ENCODE measurements at places on chromosomes 1 and 21.

DNA sequence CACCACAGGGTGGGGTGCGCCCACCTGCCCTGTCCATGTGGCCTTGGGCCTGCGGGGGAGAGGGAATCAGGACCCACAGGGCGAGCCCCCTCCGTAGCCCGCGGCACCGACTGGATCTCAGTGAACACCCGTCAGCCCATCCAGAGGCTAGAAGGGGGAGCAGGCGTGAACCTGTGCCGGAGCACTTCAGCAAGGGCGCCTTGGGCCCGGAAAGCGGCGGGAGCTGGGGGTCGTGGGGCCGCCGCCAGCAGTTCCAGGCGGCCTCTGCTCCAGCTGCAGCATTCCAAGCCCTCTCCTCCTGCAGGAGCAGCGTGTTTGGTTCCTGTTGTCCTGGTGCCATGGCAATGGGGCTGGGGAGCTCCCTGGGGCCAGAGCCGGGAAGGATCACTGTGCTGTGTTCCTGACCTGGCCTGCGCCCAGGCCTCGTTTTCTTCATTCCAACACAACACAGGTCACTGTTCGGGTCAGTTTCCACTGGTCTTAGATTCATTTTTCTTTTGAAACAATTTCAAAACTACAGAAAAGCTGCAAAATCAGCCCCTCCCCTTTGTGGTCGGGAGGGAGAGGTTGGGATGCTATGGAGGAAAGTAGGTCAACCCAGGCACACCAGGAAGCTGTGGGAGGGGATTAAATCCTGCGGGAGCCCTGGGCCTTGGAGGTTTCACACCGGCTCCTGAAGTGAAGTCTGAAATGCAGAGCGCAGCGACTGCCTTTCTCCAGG, 18.8 kb downstream of the SLX9 start:
- peak; percentile 92 for DNase-seq

- DNase-seq, result no peak
These were observed 21.1 kb downstream of the HUNK start for GRCh38 chr21:31893851-31894415.

- DNase-seq, result no peak
These were observed 10.2 kb upstream of the CACHD1 start for GRCh38 chr1:64459743-64460142.

- DNase-seq, result peak; percentile 72
These were observed 90.2 kb upstream of the TSPAN2 start for GRCh38 chr1:115179397-115180079.

GRCh38 chr1:87170931-87171598, 157.6 kb upstream of the LMO4 start:
- DNase-seq, result no peak

- no peak for DNase-seq
These were observed 1.1 kb downstream of the TTC3 start for GRCh38 chr21:37074197-37074510.

- DNase-seq, result no peak
These were observed 164.8 kb downstream of the PPIAL4G start for GRCh38 chr1:148318123-148318903.

DNA sequence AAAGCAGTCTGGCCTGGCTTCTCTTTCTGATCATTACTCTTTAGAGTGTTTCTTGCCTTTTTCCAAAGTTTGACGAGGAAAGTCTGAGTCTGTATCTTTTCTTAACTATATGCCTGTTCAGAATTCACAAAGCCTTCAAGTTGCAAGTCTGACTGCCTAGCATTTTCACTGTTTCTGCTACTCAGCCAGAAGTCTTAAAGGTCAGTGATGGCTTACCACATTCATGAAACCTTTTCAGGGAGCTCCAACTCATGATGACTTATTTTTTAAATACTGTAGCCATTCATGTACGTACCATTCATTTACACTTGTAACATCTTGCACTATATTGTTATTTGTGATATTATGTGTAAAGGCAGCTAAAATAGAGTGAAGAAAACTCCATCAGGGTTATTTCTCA, 58.2 kb downstream of the TNFSF4 start:
- no peak for DNase-seq

DNA sequence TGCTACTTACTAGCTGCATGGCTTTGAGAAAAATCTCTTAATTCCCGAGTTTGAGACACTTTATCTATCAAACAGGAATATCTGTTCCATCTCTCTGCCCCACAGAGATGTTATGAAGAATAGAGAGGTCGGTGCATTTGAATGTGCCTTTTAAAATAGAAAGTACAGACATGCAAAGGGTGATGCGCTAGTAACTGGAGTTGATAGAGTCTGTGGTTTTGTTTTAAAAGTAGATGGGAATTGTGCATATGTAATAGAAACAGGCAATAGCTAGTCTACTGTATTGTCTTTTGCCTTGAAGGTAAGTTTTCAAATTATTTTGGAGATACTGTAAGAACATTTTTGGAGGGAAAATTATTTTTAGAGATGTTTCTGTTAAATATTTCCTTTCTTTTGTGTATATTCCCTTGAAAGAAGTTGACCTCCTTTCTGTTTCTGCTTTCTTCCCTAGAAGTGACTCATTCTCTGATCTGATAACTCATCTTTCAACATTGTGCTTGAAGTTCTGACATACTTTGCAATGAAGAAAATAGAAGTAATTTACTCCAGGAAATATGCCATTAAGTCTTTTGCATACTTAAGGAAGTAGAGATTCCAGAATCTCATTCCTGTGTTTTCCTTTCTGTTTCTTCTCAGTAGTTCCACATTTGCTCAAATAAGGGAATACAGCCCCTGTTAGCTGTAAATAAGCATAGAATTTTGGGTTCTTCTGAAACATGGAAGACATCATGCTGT, 151.6 kb downstream of the SDCCAG8 start:
- DNase-seq, result no peak

DNA sequence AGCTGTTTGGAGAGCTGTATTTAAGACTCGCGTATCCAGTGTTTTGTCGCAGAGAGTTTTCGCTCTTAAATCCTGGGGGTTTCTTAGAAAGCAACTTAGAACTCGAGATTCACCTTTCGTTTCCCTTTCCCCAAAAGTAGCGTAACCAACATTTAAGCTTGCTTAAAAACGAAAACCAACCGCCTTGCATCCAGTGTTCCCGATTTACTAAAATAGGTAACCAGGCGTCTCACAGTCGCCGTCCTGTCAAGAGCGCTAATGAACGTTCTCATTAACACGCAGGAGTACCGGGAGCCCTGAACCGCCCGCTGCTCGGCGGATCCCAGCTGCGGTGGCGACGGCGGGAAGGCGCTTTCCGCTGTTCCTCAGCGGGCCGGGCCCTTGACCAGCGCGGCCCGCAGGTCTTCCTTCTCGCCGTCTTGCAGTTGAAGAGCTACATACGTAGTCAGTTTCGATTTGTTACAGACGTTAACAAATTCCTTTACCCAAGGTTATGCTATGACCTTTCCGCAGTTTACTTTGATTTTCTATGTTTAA, 1.9 kb downstream of the OLIG1 start:
- DNase-seq, result no peak

DNA sequence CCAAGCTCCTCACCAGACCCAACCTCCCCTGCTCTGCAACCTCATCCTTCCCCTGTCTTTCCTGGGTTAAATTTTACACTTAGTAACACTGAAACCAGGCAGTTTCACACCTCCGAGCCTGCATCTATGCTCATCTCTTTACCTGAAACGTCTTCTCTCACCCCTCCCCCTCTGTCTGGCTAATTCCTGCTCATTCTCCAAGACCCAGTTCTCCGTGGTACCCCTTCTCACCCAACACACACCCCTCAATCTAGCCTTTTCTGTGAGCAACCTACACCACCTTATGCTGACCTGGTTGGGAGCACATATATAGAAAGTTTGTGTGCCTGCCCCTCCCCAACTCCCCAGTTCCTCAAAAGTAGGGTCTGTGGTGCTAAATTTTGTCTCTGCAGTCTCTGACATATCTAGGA, 3.7 kb upstream of the KIAA1614 start:
- no peak for DNase-seq

- no peak for DNase-seq
These were observed 17.9 kb downstream of the GBP5 start for GRCh38 chr1:89254658-89255287.

- DNase-seq, result no peak
These were observed 230.6 kb downstream of the DSCAM start for GRCh38 chr21:40616377-40616704.

- DNase-seq, result no peak
These were observed 102.0 kb downstream of the DIRAS3 start for GRCh38 chr1:67948151-67949080.

GRCh38 chr1:55707196-55707595, 492.0 kb upstream of the USP24 start:
- DNase-seq, result no peak

DNA sequence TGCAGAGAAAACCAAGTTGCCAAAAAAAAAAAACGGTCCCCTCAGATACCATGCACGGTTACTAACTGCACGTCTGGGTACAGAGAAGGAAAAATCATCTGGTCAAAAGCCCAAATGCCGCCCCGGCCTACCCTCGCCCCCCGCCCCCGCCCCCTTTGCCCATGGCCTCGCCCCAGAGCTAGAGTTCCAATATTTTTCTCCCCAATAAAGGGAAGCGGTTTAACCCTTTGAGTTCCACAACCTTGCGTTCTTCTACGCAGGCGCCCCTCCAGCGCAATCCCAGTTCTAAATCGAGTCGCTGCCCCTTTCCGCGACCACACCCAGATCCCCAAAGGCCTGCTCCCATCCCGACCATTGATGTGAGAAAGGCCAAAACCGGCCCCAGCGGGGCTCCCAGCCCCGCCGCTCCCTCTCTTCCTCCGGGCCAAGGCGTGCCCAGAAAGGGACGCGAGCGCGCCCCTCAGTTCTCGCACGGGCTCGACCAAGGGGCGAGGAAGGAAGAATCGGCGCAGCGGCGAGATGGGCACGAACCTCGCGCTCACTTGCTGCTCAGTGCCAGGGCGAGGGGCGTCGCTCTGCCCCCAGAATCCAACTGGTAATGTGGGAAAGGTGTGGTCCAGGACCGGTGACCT, 797 bp downstream of the WDR47 start:
- peak; percentile 10 for DNase-seq

DNA sequence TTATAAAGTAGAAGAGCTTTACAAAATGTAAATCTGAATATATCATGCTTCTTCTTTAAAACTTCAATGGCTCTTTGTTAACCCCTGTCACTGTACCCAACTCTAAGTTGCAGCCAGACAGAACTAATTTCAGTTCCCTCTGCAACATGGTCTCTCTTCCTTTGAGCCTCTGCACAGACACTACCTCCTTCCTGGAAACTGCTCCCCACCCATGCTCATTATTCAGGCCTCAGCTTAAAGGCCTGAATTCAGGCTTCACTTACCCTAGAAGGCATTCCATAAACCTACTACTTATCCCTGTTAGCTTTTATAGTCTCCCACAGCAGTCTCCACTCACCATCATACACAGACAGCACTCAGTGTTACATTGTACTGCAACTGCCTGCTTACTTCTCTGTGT, 2.6 kb upstream of the EEIG2 start:
- DNase-seq, result no peak

GRCh38 chr21:45243603-45244002, 44.1 kb downstream of the POFUT2 start:
- DNase-seq, result no peak

DNA sequence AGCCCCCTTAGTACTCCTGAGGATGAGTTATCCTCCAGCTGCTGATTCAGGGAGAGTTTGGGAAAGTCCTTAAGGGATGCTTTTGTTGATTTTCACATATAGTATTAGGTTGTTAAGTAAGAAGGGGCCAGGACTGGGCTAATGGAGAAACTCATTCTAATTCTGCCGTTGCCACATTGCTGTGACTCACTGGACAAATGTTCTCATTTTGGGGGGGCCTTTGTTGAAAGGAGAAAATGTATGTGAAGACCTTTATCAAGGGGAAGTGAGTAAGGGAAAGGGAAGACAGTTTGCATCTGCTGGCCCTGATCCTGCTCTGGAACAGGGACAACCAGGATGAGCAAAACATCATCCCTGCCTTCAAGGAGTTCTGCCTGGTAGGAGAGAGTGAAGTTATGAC, 123.2 kb upstream of the FGGY start:
- DNase-seq, result no peak

DNA sequence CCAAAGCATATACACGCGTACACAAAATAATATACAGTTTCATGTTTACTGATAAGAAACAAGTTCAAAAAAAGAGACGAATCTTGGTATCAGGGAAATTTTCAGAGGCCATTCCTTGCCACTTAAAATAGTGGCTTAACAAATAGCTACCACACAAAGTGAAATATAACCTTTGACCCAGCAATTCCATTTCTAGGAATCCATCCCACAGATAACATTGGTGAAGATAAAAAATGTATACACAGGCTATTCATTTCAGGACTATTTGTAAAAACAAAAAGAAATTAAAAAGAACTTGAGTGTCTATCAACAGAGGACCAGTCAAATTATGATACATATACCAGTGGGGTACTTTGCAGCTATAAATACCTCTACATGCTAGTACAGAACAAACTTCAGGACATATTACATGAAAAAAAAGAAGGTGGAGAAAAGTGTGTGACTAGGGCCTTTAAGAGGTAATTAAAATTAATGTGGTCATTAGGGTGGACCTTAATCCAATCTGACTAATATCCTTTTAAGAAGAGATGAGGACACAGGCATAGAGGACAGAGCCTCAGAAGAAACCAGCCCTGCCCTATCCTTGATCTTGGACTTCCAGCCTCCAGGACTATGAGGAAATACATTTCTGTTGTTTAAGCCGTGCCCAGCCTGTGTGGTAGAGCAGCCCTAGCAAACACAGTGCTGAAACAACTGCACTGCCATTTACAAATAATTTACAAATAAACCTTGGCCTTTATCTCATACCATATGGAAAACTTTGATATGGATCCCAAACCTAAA, 7.8 kb downstream of the UBE2G2 start:
- DNase-seq, result no peak

DNA sequence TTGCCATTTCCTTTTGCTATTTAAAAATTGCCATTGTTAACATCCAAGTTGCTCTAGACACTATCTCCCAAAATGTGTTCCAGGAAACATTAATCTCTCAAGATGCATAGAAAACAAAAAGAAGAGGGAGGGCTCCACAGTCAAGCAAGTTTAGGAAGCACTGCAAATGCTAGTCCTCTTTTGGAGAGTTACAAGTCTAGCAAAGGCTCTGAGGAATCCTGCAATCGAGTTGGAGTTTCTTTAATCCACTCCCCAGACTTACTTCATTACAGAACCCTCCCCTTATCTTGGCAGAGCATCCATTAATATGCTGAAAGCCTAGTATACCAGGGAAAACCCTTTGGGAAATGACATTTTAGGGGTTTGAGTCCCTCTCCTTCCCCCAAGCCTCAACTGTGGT, 147.9 kb downstream of the SYF2 start:
- DNase-seq, result no peak

Data from heart right ventricle (tissue), 16 donors.